Suppressor macrophage treated with lipopolysaccharide for 1 hour (primary cell): ENCODE measurements at places on chromosomes 12 and 14.

GRCh38 chr12:129096968-129097367, 243.7 kb downstream of the GLT1D1 start:
- no peak for DNase-seq

DNA sequence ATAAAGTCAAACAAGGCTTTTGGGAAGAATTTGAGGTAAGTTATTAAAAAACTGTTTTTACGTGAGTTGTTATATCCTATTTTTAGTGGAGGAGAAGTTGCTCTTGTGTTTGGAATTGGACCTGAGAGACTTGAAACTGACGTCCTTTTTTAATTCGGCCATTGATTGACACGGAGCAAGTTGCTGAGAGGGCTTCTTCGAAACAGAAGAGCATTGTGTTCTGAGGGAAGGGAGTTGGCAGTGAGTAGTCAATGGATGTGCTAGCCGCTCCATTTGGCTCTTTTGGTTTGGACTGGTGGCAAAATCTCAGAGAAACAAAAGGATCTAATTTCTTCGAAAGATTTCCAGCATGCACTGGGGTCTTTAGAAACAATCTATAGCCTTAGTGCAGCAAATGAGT, 37.3 kb downstream of the PTPN11 start:
- no peak for DNase-seq

DNA sequence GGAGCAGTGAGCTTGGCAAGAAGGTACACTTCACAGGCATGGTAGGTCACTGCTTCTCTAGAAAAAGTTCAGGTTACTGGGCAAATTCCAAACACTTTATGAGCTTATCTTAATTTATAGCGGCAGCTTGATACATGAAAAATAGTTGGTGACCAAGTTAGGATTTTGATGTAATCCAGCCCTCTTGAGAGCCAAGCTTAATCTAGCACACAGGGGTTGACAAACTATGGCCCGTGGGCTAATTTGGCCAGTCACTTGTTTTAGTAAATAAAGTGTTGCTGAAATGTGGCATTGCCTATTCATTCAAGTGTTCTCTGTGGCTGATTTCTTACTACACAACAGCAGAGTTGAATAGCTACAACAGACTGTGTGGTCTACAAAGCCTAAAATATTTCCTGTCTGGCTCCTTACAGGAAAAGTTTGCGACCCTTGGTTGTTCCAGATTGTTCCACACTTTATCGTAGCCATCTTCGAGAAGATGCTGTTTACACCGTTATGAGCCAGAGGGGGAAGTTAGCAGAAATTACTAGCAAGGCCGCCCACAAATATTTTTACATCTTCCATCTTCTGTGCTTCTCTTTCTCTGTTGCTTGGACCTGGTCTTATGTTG, 120.9 kb downstream of the DAAM1 start:
- no peak for DNase-seq

DNA sequence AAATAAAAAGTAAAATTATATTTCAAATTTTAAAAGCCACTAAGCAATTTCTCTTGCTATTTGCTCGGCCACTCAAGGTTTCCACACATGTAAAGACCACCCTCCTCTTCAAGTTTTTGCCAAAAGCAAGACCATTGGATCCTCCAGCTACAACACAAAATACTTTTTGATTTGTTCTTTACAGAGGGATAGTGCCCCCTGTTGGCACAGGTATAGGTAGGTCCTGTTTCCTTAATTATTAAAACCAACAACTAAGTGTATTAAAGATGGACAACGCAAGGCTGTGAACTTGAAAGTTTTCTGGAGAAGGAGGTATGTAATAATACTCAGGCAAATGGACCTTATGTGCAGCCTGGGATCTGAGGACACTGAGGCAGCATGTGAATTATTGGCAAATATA, 23.8 kb downstream of the ATP6V1D start:
- peak; percentile 15 for DNase-seq

- no peak for DNase-seq
These were observed 138.2 kb upstream of the TSPAN8 start for GRCh38 chr12:71295953-71296352.

DNA sequence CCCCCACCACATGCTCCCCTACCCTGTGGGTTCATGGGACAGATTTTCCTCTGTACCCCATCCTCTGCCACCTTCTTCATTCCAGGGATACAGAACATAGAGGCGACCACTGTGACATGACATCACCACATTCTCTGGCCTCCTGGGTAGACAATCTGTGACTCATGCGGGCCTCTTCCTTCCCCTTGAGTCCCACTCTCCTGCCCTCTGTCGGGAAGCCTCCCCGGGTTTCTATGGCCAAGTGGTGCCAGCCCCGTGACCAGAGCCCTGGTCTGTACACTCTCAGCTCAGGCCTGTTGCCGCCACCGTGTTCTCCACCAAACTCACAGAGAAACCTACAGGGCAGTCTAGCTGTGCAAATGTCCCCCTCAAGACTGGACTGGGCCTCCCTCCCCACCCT, 8.0 kb downstream of the CLMN start:
- DNase-seq = peak; percentile 87

GRCh38 chr12:52945389-52946232, 3.3 kb upstream of the KRT18 start:
- DNase-seq = no peak

DNA sequence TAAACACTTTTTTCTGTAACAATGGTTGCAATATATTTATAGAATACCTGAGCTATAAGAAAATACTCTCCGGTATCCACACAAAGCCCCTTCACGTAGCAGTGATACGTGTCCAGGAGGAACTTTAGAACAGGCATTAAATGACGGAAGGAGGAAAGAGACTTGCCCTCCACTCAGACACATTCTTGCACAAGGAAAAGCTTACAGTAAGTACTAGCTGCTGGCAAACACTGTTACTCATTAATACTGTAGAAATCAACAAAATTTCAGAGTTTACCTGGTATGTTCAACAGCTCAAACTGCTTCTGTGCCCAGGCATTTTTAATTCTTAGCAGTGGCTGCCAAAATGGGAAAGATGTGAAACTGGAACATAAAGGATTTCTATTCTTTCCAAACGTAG, 41.7 kb downstream of the PRKD1 start:
- no peak for DNase-seq

DNA sequence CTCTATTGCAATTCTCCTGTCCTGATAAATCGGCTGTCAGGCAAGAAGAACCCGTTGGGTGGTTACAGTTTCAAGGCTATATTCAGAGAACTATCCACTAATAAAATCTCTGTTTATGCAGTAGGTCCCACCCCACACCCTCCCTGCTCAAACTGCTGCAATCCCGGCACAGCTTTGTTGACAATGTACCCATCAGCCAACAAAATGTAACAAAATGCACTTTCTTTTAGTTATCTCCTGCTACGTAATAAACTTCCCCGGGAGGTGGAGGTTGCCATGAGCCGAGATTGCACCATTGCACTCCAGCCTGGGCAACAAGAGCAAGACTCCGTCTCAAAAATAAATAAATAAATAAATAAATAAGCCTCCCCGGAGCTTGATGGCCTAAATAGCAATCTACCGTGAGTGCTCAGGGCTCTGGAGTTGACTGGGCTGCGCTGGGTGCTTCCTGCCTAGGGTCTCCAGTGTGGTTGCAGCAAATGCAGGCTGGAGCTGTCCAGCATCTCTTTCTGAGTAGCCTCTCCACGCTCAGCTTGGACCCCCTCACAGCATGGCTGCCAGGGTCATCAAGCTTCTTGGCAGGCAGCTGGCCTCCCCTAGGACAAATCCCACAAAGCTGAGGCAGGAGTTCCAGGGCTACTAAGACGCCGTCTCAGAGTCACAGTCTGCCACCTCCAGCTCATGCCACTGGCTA, 43.2 kb upstream of the FBRSL1 start:
- DNase-seq = no peak

DNA sequence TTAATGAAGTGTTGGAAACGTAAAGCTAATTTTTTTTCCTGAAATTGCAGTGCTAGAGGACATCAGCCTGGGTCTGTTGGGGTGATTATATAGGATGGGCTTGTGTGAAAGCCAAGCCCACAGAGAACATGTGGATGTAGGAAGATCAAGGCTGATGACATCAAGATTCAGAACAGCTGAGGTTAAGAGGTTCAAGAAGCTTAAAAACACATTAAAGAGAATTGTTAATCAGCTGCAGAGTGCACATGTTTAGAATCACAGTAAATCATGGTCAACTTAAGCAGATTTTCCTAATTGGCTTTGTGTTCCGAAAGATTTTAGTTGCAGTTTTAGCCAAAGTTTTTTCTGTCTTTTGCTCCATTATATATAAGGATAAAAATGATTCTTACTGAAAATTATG, 87.9 kb upstream of the PRICKLE1 start:
- DNase-seq = no peak

DNA sequence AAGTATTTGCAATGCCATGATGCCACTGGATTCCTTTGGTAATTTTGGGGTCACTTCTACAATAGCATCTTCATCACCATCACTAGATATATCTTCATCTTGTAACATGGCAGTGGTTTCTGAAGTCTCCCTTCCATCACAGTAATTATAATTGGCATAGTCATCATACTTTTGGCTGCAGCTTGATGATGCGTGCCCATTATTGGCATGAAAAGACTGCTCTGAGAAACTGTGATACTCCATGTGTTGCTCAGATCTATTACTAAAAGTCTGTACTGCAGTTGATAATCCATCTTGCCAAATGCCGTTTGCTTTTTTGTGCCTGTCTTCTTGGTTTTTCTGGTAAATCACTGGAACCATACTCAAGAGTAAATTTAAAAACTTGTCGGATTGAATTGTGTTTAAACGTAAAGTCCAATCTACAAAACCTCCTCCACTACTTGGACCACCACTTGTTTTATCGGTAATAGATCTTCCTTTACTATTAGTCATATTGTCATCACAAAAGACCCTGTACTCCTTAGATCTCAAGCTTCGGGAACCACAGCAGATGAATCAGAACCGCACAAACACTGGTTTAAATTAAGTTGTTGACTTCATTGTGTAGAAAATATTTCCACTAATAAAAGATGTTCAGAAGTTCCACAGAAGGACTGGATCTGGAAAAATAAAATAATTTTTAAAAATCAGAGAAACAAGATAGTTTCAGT, 29.9 kb downstream of the SLC41A2 start:
- no peak for DNase-seq
